ENCODE measurements at places on chromosomes 1 and 21.

DNA sequence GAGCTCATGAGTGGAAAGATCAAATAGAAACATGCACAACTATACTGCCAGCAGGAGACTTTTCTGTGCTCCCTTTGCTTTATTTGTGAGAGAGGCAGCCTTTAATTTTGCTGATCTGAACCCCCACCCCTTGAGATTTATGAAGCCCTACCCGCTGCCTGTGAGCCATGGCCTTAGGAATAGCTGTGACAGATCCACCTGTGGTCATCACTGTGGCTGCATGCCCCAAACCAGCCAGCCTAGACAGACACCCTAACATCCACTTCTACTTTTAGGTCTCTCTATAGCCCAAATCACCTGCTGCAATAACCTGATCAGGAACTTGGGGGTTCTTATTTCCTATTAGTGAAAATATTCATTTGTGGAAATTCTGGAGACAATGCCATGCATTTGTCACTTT is 196.2 kb downstream of the C1orf94 start:
- no peak for DNase-seq

- DNase-seq, result no peak
These were observed 4.0 kb upstream of the GBP5 start for GRCh38 chr1:89276690-89277089.

GRCh38 chr1:97082160-97082848 is 360.7 kb downstream of the PTBP2 start:
- DNase-seq, result no peak

GRCh38 chr1:66090859-66091457 is 298.3 kb downstream of the PDE4B start:
- no peak for DNase-seq

- DNase-seq, result no peak
These were observed 23.8 kb downstream of the C21orf91 start for GRCh38 chr21:17795146-17796036.

- no peak for DNase-seq
These were observed 83.2 kb downstream of the CLDN17 start for GRCh38 chr21:30083225-30083945.
